Spinal cord (tissue), 10 donors: ENCODE measurements at places on chromosomes 3 and 15. TPM values are rescaled to one million over a fixed set of nuclear protein-coding genes. Genes with fewer than 3 reads are reported as not detected.

- DNase-seq, result no peak
Observed at GRCh38 chr15:58830556-58830955, 59.5 kb downstream of the MINDY2 start.

Gene SLC24A1
- total RNA-seq, result 12.1 TPM

Gene ANKUB1
- total RNA-seq, result 3.3 TPM

Gene ALDH1A2
- total RNA-seq, result 78.6 TPM

- DNase-seq, result no peak
Observed at GRCh38 chr3:11901286-11901875, 54.7 kb upstream of the TAMM41 start.

- DNase-seq, result no peak
Observed at GRCh38 chr15:39096608-39097205, 484.2 kb upstream of the THBS1 start.

DNA sequence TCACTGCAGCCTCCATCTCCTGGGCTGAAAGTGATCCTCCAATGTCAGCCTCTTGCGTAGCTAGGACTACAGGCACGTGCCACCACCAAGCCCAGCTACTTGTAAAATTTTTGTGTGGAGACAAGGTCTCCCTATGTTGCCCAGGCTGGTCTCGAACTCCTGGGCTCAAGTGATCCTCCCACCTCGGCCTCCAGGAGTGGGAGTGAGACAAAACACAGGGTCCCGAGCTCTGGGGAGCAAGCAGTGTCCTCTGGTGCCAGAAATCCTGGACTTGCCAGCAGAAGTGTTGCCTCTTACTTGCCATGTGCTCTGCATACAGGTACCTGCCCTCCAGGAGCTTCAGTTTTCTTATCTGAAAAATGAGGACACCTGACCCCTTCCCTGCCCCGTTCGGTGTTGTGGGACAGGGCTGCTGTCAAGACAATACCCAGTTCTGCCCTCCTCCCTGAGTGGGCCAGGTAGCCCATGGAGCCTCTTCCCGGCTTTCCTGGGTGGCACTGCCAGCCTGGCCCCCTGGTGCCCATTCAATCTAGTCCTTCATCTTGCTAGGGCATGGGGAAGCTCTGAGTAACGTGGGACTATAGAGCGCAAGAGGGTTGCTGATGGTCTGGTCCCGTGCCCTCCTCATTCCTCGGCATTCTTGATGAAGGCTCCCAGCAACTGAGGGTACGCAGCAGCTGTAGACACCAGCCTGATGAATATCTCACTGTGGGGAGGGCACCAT, 164.6 kb downstream of the GOLGA6L4 start:
- no peak for DNase-seq

DNA sequence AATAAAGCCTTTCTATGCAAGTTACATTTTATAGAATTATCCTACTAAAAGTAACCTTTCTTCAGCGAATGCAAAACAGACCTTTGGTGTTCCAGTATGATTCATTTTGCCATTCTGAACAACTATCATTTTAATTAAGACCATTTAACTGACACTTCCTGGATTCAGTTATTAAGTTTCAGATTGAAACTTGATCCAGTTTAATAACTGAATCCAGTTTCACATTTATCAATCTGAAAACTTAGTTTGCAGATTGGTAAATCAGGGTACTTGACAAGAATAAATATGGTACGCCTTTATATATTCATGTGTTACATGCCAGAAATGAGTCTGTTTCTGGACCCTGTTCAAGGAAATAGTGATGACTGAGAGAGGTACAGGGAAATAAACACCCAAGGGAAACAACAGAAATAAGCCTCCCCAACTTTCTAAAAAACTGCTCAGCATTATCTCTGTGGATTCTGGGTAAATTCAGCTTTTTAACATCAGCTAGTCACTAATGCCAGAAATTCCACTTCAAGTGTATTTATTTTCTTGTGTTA, 23.3 kb upstream of the NFKBIZ start:
- no peak for DNase-seq

GRCh38 chr3:111812701-111813100, 46.4 kb upstream of the PHLDB2 start:
- no peak for DNase-seq

Gene NTRK3
- total RNA-seq, result 62.7 TPM

Gene TGM5
- total RNA-seq, result not detected

DNA sequence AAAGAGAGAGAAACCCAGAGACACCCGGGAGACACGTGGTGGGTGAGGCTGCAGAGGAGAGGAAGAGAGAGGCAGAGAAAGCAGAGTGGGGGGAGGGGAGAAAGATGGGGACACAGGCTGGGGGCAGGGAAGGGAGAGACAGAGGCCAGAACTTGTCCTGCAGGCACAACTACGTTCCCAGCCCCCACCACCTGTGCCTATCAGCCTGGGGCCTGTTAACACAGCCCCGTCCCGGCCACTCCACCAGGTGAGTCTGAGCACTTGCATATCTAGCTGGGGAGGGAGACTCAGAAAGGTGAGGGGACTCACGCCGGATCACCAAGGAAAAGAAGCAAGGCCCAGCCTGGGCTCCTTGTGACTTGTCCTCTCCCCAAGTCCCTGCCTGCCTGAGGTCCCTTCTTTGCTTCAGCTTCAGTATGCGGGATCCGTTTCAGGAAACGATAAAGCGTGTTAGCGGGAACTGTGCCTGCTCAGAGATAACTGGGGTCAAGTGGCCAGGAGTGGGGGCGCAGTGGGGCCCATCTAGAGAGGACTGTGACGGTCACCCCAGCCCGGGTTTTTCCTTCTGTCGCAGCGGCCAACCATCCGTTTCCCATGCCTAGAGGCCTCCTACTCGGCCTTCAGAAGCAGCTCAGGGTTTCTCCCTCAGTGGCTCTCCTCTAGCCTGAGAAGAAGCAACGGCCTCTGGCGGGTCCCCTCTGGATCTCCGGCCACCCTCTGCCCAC, 10.3 kb downstream of the LINGO1 start:
- no peak for DNase-seq

DNA sequence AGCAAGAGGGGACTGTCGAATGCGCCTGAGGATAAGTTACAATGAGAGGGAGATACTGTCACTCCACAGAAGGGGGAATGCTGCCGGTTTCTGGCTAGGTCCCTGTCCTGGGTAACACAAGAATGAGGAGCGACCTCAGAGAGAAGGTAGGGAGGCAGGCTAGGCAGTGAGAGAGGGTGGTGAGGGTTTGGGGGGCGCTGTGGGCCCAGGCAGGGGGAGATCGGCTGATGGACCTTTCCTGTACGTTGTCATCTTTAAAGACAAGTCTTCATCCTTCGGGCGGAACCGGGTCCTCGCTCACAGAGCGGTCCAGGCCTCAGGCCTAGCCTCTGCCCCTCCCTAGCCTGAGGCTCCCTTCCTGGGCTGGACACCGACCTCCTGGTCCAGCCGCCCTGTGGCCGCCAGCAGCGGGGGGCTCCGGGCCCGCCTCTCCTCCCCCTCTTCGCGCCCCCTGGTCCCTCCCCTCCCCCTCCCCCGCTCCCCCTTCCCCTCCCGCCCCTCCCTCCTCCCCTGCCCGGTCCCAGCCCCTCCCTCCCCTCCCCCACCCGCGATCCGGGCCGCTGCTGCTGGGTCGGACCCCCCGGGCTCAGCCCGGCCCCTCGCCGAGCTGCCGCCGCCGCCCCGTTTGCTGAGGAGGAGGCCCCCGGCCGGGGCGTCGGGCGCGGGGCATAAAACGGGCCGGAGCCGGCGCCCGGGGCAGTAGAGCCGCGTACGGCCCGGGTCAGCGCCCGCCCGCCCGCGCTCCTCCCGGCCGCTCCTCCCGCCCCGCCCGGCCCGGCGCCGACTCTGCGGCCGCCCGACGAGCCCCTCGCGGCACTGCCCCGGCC, at the start of gene CHRD:
Gene CHRD (plus strand): TSS at position 697 of the 827 bp plus-strand sequence. CDS start 265 bp downstream, outside the sequence.
- peak; percentile 52 for DNase-seq

GRCh38 chr3:89521328-89521727, 413.9 kb downstream of the EPHA3 start:
- DNase-seq, result no peak

- no peak for DNase-seq
Observed at GRCh38 chr3:132556508-132557159, 40.4 kb upstream of the ACKR4 start.

DNA sequence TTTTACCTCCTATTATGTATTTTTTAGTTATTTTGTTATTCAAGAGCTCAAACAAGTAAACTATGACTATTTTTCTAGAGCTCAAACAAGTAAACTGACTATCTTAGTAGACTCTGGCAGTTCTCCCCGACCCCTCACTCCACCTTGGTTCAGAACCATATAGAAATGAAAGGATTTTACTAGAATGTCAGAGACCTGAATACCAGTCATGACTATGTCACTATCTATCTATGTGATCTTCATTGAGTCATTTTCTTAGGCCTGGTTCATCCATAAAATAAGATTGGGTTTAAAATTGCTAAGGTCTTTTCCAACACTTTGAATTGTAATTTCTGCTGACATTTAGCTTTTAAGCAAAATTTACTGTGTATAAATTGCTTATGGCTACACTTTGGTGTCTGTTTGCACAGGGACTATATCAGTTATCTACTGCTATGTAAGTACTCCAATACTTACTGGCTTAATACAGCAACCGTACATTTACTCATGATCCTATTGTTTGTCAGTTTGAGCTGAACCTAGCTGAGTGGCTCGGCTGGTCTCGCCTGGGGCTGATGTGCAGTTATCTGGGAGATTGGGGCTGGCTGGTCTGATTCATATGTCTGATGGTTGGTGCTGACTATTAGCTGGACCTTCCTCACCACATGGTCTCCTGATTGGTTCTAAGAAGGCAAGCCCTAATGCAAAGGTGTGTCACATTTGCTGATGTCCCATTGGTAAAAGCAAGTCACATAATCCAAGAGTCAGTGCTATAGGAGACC, 37.0 kb downstream of the RASA2 start:
- no peak for DNase-seq

Gene CCR8
- total RNA-seq, result not detected

GRCh38 chr15:27046880-27047279, 75.9 kb downstream of the GABRG3 start:
- no peak for DNase-seq

Gene STRA6
- 9.4 TPM for total RNA-seq

GRCh38 chr3:50345586-50346234, at the start of gene ZMYND10:
Gene ZMYND10, minus strand, starts transcription at chr3:50345732. Its CDS starts 153 bp downstream, at chr3:50345579.
- DNase-seq, result peak; percentile 74

DNA sequence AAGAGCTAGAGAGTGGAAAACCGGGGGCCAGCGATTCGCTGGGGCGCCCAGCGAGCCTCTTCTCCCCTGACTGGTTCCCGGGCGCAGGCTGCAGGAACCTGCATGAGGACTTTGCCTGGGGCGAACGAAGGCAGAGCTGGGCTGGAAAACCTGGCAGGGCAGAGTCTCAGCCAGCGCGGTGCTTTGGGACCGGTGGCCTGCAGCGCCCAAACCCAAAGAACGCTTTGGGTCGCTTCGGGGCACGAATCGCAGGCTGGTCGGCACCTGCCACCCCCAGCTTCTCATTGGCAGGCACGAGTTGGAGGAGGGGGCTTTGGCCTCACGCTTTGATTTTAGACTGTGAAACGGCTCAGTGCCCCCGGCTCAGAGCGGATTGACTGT, 3.0 kb downstream of the ONECUT1 start:
- no peak for DNase-seq

Gene GOLGA6L25
- total RNA-seq, result not detected

DNA sequence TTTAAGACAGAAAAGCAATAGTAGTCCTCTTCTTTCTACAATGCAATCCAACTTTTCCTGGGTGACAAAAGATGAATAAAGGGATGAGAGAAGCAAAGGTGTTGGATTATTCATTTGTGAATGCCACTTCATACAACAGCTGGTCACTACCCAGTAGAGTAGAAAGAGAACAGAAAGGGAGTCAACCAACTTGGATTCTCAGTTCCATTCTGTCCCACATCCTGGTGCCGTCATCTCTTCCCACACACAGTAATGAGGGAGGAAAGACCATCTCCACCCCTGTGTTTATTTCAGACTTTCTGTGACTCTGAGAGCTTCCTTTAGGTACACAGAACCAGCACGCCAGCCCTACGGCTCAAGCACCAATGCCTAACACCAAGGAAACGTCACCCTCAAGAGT, 71.0 kb downstream of the FOXP1 start:
- DNase-seq, result no peak

Gene ANKRD63
- not detected for total RNA-seq

GRCh38 chr15:100529556-100529955, 806 bp upstream of the CERS3 start:
- no peak for DNase-seq

DNA sequence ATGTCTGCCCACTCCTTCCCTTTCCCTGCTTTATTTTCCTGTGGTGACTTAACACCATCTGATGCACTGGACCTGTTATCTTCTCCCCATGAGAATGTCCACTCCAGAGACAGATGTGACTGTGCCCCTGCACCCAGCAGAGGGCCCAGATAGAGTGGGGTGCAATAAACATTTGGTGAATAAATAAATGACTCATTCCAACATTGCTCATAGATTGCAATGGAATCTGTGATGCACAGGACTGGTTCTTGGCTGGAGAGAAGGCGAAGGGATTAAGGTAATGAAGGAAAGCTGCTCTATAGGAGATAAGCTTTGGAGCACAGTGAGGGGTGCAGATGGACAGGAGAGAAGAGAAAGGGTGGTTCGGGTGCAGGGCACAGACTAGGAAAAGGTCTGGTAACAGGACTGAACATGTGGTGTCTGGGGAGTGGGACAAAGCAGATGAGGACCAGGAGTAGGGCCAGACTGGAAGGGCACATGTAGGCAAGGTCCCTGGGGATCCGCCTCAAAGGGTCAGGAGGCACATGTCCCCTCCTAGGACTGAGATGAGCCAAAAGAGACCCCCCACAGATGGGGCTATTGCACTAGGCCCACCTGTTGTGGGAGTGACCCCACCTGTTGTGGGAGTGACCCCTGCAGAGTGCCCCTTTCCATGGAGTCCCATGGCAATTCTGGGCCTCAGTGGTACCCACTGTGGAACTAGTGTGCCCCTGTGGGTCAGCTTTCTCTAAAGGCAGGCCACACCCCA, 17.5 kb upstream of the POC1A start:
- no peak for DNase-seq

- DNase-seq, result no peak
Observed at GRCh38 chr3:102223132-102223531, 211.7 kb upstream of the ZPLD1 start.

- no peak for DNase-seq
Observed at GRCh38 chr15:41695750-41696436, 35.7 kb downstream of the MGA start.

DNA sequence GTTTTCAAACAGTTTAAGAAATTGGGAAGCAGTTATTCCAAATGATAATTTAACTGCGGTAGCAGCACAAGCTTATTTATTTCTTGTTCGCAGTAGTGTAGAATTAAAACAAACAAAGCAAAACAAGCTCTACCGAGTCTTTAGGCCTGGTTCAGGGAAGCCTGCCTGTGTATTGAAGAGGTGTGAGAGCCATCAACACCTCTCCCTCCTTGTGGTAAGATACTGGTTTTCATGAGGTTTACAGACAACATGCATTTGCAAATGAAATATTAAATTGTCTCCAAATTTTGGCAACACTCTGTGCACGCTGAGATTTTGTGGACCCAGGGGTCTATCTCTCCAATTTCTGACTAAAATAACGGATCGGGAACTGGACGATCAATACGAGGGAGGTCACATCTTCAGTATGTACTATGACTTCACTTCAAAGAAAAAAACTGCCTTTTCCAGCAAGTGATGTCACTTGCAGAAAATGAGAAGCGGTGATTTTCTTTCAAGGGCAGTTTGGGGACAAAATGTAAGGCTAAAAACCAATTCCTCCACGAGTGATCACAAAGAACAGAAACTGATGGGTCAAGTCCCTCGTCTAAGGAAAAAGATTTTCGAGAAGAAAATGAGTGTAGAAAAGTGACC, 721 bp downstream of the ATR start:
- no peak for DNase-seq
